Stimulated activated CD4-positive, alpha-beta T cell treated with anti-CD3 and anti-CD28 coated beads, Interleukin-4, amount 100 ng/mL, for 4 hours (primary cell): ENCODE measurements at places on chromosomes 11 and 22.

- DNase-seq: no peak
These were observed 382.1 kb upstream of the B3GAT1 start for GRCh38 chr11:134794192-134794591.

- DNase-seq: no peak
These were observed 4.3 kb downstream of the LRRC51 start for GRCh38 chr11:72084965-72085364.

DNA sequence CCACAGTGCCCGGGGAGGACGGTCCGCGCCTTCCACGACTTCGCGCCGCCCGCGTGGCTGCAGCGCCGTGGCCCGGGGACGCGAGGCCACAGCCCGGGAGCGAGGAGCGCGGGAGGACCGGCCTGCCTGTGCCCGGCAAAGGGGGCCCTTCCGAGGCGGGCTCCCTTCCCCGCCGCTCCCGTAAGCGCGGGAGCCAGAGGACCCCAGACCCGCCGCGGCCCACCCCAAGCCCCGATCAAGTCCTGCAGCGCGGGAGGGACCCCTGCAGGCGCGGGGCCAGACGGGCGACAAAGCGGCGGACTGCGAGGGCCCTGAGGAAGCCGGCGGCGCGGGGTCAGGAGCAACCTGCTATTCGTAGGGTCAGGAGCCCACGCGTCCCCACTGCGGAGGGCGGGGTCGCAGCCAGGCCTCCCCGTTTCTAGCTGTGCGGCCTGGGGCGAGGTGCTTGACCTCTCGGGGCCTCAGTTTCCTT is 110.3 kb downstream of the WNT7B start:
- no peak for DNase-seq

- no peak for DNase-seq
These were observed 1.2 kb downstream of the TUBA8 start for GRCh38 chr22:18111759-18112330.

GRCh38 chr22:39952347-39952746 is 7.8 kb upstream of the TMA7B start:
- DNase-seq: no peak

- no peak for DNase-seq
These were observed 133.6 kb downstream of the CASP12 start for GRCh38 chr11:104764710-104765045.

- no peak for DNase-seq
These were observed 34.7 kb downstream of the USP35 start for GRCh38 chr11:78223320-78223954.

GRCh38 chr11:1970956-1971355 is 23.8 kb downstream of the MRPL23 start:
- DNase-seq: no peak

GRCh38 chr22:20503816-20504215 is 3.6 kb upstream of the MED15 start:
- no peak for DNase-seq
